ENCODE measurements at places on chromosomes 3 and 15.

DNA sequence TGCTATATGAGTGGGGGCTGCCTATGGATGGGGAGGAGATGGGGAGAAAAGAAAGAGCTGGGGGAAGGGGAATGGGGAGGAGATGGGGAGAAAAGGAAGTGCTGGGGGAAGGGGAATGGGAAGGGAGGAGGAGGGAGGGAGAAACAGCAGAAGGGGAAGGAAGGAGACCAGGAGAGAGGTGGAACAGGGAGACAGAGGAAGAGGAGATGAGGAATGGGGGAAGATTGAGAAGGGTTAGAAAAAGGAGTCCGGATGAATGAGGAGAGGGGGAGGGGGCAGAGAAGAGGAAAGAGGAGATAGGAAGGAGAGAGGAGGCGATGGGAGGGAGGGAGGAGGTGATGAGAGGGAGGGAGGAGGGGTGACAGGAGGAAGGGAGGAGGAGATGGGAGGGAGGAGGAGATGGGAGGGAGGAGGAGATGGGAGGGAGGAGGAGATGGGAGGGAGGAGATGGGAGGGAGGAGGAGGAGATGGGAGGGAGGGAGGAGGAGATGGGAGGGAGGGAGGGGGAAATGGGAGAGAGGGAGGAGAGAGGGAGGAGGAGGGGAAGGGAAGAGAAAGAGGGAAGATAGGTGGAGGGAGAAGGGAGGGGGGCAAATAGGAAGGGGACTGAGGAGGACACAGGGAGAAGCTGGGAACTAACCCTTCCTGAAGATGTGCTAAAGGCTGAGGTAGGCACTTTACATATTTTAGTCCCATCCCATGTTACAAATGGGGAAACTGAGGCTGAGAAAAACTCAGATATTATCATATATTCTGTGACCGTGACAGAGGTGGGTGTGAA, 6.6 kb upstream of the BCL2L10 start:
- no peak for DNase-seq

DNA sequence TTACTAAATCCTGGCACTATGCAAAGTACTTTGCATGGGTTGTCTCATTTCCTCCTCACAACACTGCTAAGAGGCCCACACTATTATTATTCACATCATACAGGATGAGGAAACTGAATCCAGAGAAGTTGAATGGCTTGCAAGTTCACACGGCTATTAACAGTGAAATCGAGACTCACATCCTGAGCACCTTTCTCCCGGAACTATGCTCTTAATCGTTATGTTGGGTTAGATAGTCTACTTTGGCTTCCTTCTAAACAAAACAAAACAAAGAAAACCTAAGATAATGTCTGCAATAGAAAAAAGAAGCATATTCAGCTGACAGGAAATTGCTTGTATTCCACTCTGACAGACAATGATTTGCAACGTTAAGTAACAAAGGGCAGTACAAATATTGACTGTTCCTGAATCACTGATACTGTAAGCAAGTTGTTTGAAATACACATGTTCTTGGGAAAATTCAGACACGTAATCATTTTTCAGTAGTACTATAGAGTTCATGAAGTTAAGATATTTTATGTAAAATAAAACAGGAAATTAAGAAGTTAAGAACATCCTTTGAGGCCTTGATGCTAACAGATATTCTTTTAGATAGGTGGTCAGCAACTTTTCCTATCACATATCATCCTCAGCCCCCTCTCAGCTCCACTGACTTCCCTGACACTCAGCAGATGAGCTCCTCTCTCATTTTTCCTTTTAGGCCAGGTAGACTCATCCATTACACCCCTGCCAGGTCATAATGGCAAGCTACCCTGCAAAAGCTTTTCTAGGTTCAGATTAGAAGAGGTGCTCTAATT, 40.7 kb downstream of the C2CD4B start:
- no peak for DNase-seq

DNA sequence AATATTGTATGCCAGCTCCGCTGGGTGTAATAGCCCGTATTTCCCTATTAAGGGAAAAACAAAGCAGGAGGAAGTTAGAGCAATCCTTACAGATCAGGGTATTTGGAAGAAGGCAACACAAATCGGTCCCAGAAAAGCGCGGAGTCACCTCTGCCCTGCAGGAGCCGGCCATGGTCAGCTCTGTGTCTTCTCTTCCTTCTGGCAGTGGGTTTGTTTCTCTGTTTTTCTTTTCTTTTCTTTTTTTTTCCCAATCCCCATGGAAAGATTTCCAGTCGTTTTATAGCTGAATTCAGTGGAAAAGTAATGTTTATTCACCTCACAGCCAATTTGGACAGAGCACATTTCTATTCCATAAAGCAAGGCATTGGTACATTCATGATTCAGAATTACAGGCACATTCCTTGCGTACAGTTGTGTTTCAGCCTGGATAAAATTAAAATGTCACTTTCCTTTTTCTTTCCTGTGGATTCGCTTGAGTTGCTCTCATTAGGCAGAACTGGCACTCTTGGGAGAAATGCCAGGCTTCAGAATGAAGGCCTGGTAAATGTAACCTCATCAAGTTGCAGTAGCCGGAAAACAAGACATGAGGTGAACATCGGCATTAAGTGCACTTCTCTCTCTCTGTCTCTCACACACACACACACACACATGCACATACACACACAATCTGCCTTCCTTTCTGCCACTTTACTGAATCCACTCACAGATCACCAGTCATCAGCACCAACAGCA, 204.5 kb upstream of the UBE2E1 start:
- no peak for DNase-seq

DNA sequence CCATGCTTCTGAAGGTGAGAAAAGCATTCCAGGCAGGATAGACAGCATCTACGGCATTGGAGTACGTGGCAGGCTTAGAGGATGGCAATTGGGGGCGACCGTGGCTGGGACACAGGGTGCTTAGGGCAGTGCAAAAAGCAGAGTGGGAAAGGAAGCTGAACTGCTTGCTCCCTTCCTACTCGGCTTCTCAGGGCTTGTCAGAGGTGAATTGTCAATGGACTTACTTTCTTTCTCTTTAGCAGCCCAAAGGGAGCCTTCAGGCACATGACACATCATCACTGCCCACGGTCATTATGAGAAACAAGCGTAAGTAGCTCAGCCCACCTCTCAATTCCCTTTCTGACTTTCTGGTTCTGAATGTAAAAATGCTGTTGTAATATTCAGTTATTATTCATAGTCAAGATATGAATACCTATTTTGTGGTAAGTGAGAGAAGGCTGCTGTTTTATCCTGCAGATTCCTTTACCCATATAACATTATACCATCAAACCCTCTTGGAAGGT, 84.3 kb downstream of the KLHL25 start:
- no peak for DNase-seq

DNA sequence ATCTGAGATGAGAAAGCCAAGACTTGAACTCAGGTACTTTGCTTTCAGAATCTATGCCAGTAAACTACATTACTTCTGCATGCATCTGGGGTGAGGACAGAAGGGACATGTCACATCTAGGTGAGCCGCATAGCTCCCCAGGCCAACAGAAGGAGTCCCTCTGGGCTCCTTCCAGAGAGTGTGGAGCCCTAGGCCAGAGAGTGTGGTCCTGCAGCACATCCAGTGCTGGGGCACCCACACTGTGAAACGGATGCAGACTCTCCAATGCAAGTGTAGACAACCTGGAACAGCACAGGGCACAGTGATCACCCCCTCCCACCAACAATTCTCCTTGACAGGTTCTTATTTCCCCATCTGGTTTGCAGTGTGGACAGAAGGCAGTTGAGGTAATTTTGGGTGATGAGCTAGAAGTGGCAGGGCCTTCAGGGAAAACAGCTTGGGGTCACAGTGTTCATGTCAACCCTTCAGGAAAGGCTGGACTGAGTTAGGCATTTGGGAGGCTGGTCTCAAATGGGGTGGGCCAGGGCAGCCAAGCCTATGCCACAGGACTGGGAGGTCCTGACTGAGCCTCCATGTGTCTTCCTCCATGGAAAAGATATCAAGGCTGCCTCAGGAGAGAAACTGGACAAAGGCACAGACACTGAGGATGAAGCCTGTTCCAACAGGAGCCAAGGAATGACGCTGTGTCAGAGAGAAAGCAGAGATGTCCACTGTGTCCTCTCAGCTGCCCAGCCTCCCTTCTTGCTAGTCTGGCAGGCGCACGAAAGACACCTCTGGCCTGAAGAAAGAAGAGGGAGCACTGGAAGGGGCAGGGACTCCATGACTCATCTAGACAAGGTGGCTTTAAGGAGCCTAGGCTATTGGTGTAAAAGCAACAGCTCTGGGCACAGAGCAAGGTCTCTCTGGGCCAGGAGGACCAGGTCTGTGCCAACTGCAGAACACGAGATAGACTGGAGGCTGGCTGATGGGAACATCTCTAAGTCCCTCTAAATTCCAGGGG, 1.7 kb downstream of the PLCD1 start:
- DNase-seq, result no peak

DNA sequence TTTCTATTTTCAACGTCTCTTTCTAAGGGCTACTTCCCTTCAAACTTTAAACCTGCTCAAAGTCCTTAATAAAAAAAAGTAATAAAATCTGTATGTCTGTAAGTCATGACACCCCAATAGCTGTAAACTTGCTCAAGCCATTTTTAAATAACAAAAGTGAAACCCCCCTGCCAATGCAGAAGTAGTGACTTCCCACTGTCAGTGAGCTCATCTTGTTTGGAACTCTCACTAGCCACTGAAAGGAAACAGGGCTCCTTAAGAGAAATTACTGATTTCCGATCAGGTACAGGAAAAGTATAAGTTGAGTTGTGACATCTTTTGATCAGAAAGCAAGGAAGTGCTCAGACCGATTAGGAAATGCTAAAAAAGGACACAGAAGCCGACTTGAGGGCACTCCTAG, 27.6 kb upstream of the GPR171 start:
- DNase-seq, result no peak

DNA sequence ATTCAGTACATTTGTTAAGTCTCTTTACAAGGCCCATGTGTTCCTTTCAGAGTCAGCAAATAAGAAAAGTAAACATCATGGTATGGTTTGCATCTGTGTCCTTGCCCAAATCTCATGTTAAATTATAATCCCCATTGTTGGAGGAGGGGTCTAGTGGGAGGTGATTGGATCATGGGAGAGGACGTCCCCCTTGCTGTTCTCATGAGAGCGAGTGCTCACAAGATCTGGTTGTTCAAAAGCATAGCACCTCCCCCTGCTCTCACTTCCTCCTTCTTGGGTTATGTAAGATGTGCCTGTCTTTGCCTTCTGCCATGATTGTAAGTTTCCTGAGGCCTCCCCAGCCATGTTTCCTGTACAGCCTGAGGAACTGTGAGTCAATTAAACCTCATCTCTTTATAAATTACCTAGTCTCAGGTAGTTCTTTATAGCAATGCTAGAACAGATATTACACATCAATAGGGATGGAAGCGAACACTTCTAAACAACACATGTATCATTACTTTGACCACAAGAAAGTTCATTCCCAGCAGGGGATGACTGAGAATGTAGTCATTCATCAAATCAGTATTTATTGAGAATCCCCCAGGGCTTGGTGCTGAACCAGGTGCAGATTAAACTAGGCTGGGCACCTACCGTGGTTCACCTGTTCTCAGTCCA, 4.1 kb downstream of the EFCAB12 start:
- DNase-seq, result no peak

GRCh38 chr3:158205994-158206393, 96.1 kb downstream of the RSRC1 start:
- no peak for DNase-seq

DNA sequence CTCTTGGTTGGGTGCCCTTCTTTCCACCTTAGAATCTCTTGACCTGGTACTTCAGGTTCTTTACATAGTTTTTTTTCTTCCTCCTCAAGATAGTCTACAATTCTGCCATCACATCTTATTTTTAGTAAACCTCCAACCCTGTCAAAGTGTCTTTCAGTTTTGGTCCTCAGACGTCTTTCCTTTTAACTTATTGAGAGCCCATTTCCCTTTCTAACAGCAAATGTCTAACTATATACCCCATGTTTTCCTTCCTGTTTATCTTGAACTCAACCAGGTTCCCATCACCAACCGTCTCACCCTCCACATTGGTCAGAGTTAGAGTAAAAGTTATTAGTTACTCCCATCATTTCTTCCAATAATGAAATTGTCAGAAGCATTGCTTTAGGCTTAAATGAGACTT, 10.4 kb downstream of the KBTBD12 start:
- DNase-seq, result no peak

- no peak for DNase-seq
Measured at GRCh38 chr3:171807806-171808205, 2.5 kb downstream of the PLD1 start.

DNA sequence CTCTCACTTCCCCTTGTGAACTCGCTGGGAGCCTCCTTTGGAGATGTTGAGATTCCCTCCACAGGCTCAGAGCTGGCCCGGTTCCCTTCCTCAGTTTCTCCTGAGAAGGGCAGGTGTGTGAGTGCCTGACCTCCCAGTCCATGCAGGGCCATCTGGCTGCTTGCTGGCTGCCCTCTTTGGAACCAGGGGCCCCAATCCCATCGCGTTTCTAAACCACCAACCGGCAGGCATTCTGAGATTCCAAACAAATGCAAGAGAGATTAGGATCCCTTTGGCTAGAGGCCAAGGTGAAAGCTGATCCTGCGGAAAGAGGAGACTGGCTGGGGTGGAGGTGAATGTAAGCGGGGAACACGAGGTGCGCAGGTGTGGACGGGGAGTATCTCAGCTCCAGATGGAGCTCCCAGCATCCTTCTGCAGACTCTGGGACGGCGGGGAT, 2.9 kb upstream of the PRRT3 start:
- DNase-seq, result no peak

GRCh38 chr3:16148783-16149182, 25.7 kb upstream of the GALNT15 start:
- no peak for DNase-seq

DNA sequence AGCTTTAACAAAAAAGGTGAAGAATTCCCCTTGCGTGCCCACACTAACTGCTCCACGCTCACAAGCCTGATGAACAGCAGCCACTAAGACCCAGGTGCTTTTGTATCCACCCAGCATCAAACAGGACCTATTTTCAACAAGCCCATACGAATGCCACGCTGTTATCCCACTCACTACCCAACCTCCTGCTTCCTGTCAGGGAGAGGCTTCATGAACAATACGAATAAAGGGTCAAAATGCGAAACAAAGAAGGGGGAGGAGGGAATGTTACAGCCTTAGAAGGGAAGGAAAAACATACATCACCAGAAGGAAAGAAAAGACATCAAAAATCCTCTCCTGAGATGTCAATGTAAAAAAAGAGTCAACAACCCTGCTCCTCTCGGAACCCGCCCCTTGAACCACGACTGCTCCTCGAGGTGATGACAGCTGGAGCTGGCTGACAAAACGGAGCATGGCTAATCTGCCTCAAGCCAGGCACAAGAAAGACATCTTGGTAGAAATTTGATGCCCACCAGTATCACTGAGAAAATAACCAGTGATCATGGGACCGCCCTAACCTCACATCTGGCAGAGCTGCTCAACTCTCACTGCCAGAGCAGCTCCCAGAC, 9.7 kb downstream of the ERC2 start:
- no peak for DNase-seq

GRCh38 chr3:142337994-142338393, 109.8 kb downstream of the XRN1 start:
- no peak for DNase-seq

GRCh38 chr15:29034151-29034550, 148.4 kb downstream of the APBA2 start:
- no peak for DNase-seq

GRCh38 chr3:37824954-37825328, 36.7 kb upstream of the CTDSPL start:
- no peak for DNase-seq

- peak; percentile 32 for DNase-seq
Measured at GRCh38 chr15:40358471-40359353, 693 bp downstream of the DISP2 start.

- DNase-seq, result no peak
Measured at GRCh38 chr3:50580683-50581458, 11.5 kb downstream of the HEMK1 start.

- no peak for DNase-seq
Measured at GRCh38 chr3:51954105-51954504, 1.1 kb upstream of the GPR62 start.
